ENCODE measurements at places on chromosomes 11 and 22. TPM values are rescaled to one million over a fixed set of nuclear protein-coding genes. Genes with fewer than 3 reads are reported as not detected.
A peak's percentile ranks its signal among the peaks of the same experiment; 100 is the strongest.

DNA sequence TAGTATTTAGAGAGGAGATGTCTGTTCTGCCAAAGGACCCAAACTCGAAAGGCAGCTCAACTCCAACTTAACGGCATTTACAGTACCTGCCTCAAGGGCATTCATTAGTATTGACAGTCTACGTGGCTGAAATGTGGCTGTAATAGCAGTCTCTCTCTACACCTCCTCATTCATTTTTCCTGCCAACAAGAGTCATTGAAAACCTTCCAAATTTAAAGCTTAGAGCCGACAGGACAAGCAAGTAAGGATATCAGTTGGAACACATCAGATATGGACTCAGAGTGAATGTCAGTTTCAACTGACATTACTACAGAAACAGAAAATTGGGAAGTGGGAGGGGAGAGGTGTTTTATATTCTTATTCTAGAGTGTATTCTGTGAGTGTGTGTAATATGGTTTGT lies 253.1 kb downstream of the CADM1 start:
- no peak for DNase-seq

GRCh38 chr22:35863432-35863831 lies 145.8 kb downstream of the APOL5 start:
- no peak for DNase-seq

- DNase-seq, result no peak
Observed at GRCh38 chr11:55658031-55658573, 3.9 kb upstream of the OR4C6 start.

GRCh38 chr11:115996808-115997188 lies 492.6 kb upstream of the CADM1 start:
- no peak for DNase-seq

GRCh38 chr11:10793470-10794255 lies 15.1 kb downstream of the EIF4G2 start:
- no peak for DNase-seq

DNA sequence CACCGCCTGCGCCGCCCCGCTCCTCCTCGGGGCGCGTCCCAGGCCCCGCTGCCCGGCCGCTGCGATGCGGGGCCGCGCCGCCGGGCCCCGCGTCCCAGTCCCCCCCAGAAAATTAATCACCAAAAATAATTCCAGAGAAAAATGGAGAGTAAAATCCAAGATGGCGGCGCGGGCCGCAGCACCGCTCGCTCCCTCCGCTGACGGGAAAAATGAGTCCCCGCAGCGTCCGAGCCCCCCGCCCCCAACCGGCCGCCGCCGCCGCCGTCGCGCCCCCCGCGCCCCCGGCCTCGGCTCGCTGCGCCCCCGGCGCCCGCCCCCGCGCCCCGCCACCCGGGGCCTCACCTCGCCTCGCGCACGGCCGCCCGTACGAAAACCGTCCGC lies at the start of gene KMT5B:
TSS of gene KMT5B (minus strand) at position 162 of the 381 bp plus-strand sequence. CDS start 23,220 bp downstream, outside the sequence.
- no peak for DNase-seq

DNA sequence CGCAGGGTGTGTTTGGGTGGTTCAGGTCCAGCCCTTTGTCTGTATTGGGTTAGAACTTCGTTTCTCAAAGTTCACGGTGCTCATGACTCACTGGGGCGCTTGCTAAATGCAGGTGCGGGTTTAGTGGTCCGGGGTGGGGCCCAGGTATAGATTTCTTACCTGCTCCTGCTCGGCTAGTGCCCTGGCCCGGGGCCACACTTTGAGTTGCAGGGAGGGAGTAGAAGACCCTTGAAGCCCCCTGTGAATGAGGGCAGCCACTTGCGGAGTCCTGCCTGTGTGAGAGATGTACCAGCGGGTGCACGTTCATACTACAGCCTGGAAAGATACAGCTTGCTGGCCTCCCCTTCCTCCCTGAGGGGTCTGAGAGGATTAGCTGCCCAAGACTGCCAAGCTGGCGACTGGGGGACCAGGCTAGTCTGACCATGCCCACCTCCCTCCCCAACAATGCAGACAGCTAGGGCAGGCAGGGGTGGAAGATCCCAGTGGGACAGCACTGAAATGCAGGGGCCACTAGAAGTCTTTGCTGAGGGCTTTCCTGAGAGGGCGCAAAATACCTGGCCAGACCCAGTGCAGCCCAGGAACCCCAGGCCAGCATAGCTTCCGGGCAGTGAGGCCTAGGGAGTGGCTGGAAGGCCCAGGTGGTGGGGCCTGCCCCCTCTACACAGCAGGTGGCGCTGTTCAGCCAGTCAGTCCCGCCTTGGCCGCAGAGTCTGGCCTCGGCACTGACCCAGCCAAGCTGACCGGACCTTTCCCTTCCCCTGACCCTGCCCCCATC lies 5.1 kb upstream of the MYRF start:
- DNase-seq, result peak; percentile 86

- DNase-seq, result peak; percentile 99
Observed at GRCh38 chr11:73779084-73779902, 8.4 kb upstream of the MRPL48 start.

GRCh38 chr22:36465232-36466021 lies 16.0 kb downstream of the TXN2 start:
- DNase-seq, result peak; percentile 92

GRCh38 chr11:74877132-74877531 lies 71.8 kb downstream of the XRRA1 start:
- DNase-seq, result no peak

- no peak for DNase-seq
Observed at GRCh38 chr11:91978747-91979146, 245.9 kb upstream of the FAT3 start.

DNA sequence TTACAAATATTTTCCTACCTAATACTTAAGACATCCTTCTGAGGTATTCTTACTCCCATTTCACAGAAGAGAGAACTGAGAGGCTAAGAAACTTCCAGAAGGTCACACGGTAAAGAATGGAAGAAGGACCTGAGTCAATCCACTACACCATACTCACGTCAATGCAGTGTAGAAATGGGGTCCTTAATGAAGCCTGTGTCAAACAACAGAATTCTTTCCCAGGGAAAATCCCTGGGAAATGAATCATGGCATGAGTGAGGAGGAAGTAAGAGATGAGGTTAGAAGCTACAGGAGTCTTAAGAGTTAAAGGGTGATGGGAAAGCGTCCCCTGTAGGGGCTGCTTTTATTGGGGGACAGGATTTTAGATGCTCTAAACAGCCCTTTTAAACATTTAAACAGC lies 147.9 kb downstream of the C11orf91 start:
- DNase-seq, result no peak

- no peak for DNase-seq
Observed at GRCh38 chr11:103618528-103618927, 417.9 kb upstream of the DDI1 start.

DNA sequence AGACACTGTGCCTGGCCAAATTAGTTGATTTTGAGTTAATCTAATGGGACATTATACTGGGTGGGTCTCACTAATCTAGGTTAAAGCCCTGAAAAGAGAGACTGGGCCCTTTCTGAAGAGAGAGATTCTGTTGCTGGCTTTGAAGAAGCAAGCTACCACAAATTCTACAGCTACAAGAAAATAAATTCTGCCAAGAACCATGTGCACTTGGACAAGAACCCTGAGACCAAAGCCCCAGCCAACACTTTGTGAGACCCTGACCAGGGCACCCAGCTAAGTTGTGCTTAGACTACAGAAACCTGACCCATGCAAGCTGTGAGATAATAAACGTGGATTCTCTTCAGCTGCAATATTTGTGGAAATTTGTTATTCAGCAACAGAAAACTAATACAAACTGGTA lies 20.1 kb upstream of the SPON1 start:
- no peak for DNase-seq

- no peak for DNase-seq
Observed at GRCh38 chr11:78635814-78636506, 61.3 kb upstream of the NARS2 start.

- no peak for DNase-seq
Observed at GRCh38 chr11:92707173-92707619, 262.3 kb upstream of the MTNR1B start.

DNA sequence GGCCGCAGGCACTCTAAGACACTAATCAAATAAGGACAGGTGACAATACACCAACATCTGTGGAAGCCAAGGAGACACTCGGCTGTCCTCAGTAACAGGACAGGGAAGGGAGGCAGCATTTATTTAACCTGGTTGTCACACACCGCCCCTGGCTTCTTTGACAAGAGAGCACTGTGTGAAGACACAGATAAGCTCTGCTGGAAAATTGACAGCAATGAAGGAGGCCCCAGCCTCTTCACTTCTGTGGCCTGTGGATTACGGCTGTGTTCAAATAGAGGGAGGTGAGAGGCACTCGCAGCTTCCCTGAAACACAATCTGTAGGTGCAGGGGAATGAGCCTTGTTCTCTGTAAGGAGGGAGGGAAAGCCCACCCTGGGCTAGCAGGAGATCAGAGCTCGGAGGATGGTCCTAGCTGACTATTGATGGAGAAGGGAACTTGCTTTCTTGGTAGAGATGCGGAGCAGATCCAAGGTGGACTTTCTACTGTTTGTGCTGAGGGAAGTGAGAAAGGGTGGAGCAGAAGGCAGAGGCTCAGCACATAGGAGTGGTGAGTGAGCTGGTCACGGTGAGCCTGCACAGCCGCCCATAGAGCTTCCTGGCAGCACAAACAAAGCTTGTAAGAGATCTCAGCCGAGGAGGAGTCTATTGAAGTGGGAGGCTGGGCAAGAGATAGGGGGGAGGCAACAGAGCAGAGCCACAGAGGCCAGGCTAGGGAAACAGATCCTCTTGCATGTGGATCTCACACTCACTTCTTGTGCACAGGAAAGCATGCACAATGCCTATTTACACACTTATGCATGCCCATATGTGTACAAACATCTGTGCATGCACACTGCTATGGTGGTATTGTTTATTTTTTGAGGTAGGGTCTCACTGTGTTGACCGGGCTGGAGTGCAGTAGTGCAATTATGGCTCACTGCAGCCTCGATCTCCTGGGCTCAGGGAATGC lies 114.6 kb upstream of the THY1 start:
- no peak for DNase-seq

DNA sequence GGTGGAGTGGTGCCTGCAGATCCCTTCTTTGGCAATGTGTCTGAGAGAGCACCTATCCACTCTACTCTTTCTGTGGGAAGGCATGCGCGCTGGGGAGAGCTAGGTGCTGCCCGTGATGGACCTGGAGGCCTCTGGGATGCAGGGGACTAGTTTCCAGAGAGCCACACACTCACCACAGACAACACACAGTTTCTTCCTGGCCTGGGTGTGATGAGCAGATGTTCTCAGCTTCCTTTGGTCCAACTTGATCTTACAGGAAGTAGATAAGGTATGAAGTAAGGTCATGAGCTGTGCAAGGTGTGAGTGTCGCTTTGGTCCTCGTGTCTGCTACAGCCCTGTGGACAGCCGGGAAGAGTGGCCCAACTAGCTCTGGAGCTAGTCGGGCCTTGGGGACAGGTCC lies 27.3 kb upstream of the SUSD2 start:
- DNase-seq, result no peak

Gene PLET1
- not detected for polyA plus RNA-seq

Gene FAM181B
- 0.34 TPM for polyA plus RNA-seq

Gene PARVB
- 8.4 TPM for polyA plus RNA-seq

Gene E2F8
- polyA plus RNA-seq, result 1.6 TPM

Gene GGTLC2
- not detected for polyA plus RNA-seq

Gene CNGA4
- 0.16 TPM for polyA plus RNA-seq

Gene C11orf16
- not detected for polyA plus RNA-seq
